T-cell (primary cell): ENCODE measurements at places on chromosomes 2 and 18.

DNA sequence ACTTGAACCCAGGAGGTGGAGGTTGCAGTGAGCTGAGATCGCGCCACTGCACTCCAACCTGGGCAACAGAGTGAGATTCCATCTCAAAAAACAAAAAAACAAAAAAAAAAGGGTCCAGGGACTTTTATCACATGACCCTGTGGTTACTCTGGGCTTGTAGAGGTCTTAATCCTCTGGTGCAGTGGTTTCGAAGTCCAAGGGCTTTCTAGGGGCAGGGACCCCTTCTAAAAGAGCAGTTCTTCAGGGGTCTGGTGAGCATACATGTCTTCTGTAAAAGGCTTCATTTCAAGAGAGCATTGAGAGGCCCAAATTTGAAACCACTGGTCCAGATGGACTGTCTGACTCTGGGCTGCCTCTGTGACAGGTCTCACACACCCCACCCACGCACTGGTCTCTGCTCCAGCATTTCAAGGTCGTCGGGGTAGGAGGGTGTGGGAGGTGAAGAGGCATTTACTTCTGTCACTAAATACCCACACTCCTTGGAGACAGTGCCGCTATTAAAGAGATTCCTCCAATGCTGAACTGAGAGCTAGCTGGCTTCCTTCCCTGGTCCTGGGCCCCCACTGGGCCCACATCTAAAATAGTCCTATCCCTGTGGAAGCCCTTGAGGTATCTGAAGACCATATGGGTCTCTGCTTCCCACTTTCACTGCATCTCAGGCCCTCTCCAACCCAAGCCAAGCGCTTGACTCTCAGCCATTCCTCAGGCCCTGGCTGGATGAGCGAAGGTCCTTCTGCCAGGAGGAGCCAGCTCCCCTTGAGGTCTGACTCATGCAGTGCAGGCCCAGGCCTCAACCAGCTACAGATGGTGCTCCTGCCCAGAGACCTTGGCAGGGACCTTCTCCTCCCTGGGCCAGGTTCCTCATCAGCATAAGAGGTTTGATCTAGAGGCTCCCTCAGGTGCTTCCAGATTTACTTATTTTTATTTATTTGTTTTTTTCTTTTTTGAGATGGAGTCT is 44.8 kb downstream of the PAX8 start:
- DNase-seq, result no peak

DNA sequence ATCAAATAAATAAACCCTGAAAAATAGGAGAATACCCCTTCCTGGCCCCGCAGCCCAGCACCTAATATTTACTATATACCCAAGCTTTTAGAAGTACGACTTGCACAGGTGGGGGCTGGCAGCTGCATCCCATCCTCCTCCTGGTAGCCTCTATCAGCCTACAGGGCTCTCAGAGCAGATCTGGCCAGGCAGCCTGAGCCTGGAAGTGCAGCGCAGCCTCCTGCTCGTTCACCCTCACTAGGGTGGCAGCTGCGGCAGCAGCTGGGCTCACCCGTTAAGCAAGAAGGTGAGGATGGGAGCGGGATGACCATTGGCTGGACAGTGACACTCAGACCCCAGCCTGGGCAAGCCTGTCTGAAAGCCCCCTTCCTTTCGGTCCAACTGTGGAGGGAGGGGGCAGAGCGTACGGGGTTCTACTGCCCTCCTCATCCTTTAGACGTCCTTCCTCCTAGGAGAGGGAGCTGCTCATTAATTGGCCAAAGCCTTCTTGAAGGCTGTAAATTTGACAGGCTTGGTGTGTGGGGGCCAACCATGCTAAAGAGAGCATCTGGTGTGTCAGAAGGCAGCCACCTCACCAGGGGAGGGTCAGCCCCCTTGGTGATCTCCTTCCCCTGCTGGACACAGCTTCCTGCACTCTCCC is 23.3 kb downstream of the MPHOSPH10 start:
- no peak for DNase-seq

- DNase-seq, result no peak
Observed at GRCh38 chr2:49111456-49111855, 42.9 kb downstream of the FSHR start.

DNA sequence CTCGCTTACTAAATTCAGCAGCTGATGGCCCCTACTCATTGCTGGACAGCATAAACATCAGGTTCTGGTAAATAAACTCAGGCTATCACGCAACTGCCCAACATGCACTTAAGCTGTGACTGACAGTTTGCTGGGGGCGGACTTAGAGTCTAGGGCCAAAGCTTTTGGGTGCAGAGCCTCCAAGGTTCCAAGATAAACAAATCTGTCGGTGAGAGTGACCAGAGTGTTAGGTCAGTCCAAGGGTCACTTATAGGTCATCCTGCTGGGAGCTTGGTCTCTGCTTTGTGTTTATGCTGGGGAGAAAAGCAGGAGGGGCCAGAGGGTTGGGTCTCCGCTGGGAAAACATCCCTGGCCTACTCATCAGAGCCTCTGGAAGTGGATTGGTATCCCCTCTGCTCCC is 188.6 kb upstream of the GATA6 start:
- no peak for DNase-seq

GRCh38 chr18:25284861-25285550 is 67.0 kb downstream of the ZNF521 start:
- DNase-seq, result no peak

DNA sequence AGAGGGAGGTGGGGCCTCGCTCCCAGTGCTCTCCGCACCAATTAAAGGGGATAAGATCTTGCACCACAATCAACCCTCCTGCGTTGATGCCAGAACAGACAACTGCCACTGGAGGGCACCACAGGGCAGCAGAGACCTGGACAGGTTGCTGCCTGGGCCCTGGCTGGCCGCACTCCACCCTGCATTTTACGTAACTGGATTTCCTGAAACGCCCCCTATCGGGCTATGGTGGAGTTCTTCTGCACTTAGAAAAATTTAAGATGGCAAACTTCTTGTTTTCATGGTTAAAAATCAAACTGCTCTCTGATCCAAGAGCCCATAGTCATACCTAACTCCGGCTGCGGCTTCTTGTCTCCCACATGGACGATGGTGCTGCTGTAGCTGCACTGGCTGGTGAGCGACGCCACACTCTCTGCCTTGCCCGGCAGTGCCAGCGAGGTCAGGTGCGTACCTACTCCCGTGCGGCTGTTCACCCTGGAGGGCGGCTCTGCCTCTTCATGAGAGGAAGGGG is 16.8 kb upstream of the HES6 start:
- peak; percentile 69 for DNase-seq

DNA sequence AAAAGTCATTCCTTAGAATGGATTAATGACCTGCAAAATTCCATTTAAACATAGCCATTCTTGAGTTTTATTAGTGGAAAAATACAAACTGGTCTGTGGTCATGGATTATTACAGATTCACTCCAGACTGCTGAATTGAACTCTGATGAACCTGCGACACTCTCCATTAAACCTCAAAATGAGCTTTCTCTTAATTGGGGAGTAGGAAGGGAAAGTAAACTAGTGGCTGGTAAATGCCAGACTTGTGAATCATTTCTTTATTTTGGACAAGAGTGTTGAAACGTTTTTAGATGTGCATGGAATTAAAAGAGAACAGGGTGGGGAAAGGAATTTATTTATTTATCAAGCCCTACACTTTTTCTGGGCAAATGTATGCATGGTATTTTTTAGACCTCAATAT is 321.2 kb upstream of the FANCL start:
- no peak for DNase-seq

DNA sequence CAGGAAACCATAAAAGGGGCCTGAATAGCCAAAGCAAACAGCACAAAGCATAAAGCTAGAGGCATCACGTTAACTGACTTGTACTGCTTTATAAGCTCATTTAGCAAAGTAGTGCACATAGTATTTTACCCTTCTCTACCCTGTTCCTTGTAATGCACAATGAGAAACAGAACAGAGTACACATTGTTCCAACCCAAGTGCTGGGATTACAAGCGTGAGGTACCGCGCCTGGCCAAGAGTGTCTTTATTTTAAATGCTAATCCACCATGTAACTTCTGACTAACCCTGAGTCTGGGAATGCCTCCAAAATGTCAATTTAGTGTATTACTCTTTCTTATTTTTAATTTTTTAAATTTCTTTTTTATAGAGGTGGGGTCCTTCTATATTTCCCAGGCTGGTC is 46.4 kb upstream of the STON1 start:
- DNase-seq, result no peak

- DNase-seq, result no peak
Observed at GRCh38 chr2:35931626-35932025, 424.0 kb upstream of the CRIM1 start.

- DNase-seq, result peak; percentile 49
Observed at GRCh38 chr2:60555066-60555782, 1.8 kb upstream of the BCL11A start.

- no peak for DNase-seq
Observed at GRCh38 chr2:34799556-34799955, 1200.5 kb upstream of the FAM98A start.

GRCh38 chr2:10372862-10373240 is 70.1 kb downstream of the HPCAL1 start:
- no peak for DNase-seq

DNA sequence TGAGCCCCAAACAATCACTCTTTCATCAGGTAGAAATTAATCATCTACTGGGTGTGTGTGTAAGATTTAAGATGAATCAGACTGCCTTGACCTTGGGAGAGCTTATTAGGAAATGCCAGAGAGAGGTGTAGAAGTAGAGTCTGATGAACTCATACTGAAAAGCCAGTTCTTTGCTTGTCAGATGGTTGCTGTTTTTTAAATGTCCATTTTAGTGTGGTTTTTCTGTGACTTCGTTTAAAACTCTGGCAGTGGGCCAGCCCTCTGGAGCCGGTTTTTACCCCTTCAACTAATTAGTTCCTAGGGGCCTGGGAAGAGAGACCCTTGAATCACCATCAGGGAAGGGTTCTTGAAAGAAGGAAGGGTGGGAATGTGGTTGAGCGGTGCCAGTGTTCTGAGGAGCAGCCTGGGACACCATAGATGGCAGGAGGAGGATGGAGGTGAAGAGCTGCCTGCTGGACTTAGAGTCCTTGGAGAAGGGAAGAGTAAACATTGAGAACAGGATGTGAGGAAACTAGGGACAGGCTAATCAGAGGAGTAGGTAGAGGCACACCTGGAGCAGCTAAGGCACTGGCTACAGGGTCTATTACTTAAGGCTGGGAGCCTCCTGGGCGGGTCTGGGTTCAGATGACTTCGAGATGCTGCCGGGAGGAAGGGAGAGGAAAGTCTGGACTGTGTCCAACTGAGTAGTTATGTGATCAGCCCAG is 66.1 kb downstream of the LRRFIP1 start:
- no peak for DNase-seq

- DNase-seq, result no peak
Observed at GRCh38 chr2:43737097-43737854, 36.6 kb upstream of the DYNC2LI1 start.

DNA sequence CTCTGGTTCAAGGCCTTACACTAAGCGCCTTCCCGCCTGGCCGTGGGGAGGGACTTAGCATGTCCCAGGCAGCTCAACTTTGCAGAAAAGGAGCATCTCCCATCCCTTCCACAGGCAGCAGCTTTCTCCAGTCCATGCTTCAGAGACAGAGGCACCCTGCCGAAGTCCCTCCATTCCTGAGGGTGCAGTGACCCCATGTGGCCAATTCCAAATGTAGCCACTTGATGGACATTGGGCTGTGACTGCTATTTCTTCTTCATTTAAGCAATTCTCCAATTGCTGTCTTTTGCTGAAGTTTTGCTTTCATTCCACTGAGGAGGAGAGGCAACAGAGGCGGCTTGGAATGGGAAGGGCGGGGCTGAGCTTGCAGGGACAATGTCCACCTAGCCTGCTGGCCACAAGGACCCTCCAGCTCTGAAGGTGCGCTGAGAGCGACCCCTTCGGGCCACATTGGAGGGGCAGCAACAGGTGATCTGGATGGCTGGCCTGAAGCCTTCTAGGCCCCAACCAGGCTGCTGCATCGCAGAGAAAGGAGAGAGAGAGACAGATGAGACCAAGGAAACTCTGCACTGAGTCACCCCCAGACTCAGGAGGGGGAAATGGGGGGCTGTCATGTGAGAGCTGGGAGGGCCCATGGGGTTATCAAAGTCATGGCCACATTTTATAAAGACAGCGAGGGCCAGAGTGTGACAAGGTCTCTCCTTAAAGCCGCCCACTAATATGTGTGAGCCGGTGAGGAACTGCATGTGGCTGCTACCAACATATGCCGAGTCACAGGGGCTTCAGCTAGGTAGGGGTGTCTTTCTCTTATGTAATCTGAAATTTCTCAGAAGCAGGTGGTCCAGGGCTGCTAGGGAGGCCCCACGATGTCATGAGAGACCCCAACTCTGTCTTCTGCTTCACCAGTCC is 61.3 kb downstream of the LONRF2 start:
- DNase-seq, result no peak

GRCh38 chr2:54557211-54557600 is 101.1 kb downstream of the SPTBN1 start:
- no peak for DNase-seq

DNA sequence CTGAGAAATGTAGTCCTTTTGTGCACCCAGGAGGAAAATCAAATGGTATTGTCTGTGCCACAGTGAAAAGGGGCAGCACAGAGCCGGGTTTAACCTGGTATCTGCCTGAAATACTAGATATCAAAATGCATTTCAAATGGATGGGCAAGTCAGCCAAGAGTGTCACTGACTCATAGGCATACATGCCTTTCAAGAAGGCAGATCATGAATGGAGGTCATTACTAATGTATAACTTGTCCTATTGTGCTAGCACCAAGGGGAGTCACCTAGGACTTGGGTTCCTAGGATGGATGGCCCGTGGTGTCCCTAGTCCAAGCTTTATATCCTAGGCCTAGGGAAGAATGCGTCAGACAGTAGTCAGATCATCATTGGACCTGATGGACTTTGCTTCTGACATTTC is 49.9 kb downstream of the TCF7L1 start:
- no peak for DNase-seq

- no peak for DNase-seq
Observed at GRCh38 chr18:80112624-80113248, 3.7 kb downstream of the ADNP2 start.
